Glomerular endothelial cell (primary cell): ENCODE measurements at places on chromosomes 2 and 18. TPM values are rescaled to one million over a fixed set of nuclear protein-coding genes. Genes with fewer than 3 reads are reported as not detected.

SERPINB2 gene
- 10.5 and 33.7 TPM in 2 replicates for total RNA-seq

TEKT4 gene
- not detected in 2 replicates for total RNA-seq

CHST9 gene
- total RNA-seq: 0.05 TPM in 1 of 2 replicates, not detected in the other

CYB5A gene
- total RNA-seq: 78.1 and 133 TPM in 2 replicates

CCL20 gene
- total RNA-seq: 2.6 and 6.0 TPM in 2 replicates

OTOS gene
- not detected in 2 replicates for total RNA-seq
